Activated CD4-positive, alpha-beta T cell treated with anti-CD3 and anti-CD28 coated beads, Interleukin-2, amount 50 U/mL, for 24 hours (primary cell): ENCODE measurements at places on chromosomes 2 and 18.

DNA sequence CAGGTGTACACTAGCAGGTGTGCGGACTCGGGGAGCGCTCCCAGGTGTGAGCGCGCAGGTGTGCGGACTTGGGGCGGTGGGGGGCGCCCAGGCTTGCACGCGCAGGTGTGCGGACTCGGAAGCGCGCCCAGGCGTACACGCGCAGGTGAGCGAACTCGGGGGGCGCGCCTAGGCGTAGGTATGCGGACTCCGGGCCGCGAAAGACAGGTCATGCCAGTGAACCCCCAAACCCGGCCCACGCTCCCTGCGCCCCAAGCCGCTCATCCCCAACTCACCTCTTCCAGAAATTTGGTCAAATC lies 342 bp downstream of the CYB5A start:
- no peak for DNase-seq

DNA sequence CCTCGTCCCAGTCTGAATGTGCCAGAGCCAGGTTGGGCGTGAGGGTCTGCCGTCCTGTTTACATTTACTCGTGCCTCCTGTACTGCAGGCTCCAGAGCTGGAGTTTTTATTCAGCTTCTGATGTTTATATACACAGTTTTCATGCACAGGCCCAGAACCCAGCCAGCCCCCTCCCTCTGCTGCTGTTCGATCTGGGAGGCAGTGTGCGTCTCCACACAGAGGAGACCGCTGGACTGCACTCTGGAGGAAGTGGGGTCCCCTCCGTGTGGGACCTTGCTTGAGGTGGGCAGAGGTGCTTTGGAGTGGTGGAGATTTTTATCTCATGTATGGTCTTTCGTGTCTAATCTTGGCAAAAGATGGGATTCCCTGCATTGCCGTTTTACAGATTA lies 90.6 kb downstream of the GLI2 start:
- DNase-seq, result no peak

DNA sequence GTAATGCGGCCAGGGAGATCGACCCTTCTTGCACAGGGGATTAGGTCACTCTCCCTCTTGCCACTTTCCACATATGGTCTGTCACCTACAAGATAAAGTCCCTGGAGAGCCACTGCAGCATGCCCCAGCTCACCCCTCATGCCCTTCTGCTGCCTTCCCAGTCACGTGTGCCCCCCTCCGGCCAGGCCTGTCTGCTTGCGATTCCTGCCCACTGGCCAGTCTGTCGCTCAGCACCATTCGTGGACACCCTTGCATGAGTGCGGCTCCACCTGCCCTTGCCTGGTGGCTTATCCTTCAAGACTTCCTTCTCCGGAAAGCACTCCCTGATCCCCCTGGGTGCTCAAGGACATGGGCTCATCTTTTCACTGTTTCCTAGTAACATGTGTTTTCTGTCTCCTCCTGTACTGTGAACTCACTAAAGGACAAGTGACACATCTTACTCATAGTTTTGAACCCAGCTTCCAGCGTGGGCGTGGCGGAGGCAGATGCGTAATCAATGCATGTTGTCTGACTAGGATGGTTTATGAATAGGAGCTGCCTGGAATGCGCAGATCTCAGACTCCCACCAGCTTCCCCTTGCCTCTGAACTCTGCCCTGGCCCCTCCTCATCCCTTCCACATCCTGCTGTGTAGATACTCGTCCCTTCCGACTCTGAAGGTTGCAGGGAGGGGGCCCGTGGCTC lies 7.8 kb upstream of the NT5DC4 start:
- DNase-seq, result no peak

GRCh38 chr18:60193780-60194179 lies 178.8 kb downstream of the MC4R start:
- DNase-seq, result no peak

- DNase-seq, result no peak
Observed at GRCh38 chr2:126674075-126674744, 18.3 kb downstream of the GYPC start.

- no peak for DNase-seq
Observed at GRCh38 chr2:84904717-84905174, 710 bp upstream of the TMSB10 start.

DNA sequence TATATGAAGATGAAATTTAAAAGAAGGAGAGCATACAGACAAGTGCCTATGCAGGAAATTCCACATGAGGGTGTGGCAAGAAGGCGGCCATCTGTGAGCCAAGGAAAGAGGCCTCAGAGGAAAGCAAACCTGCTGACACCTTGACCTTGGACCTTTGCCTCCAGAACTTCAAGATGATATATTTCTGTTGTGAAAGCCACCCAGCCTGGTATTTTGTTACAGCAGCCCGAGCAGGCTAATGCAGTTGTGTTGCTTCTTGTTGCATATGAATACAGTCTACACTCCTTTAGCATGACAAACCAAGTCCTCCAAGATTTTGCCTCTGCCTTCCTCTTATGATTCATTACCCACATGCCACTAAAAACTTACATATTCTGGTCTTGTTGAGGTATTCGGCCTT lies 374.8 kb upstream of the TRIB2 start:
- no peak for DNase-seq

GRCh38 chr18:56509656-56510055 lies 128.7 kb downstream of the TXNL1 start:
- no peak for DNase-seq

DNA sequence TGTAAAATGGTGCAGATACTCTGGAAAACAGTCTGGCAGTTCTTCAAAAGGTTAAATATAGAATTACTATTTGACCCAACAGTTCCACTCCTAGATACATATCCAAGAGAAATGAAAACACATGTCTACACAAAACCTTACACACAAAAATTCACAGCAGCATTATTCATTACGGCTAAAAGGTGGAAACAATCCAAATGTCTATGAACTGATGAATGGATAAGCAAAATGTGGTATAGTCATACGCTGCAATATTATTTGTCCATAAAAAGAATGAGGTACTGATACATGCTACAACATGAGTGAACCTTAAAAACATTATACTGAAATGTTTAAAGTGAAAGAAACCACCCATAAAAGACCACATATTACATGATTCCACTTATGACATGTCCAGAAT lies 4.0 kb downstream of the CYP27C1 start:
- no peak for DNase-seq

DNA sequence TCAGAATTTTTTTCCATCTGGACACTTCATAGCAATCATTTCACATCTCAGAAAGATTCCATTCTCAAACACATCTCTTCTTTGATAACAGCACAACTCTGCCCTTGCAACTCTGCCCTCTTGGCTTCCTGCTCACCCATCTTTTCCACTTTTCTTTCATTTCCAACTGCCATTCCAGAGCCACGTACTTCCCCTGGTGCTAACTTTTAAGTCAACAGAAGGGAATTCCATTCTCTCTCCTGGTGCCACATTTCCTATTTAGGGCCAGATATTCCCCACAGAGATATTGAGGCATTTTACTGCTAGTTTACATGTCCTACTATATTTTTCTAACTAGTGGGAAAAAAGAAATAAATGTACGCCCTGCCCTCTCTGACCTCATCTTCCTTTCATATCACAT lies 590.2 kb downstream of the ARHGAP15 start:
- DNase-seq, result no peak

GRCh38 chr18:8998481-8999217 lies 103.8 kb upstream of the NDUFV2 start:
- DNase-seq, result no peak

- no peak for DNase-seq
Observed at GRCh38 chr2:31004257-31004656, 134.0 kb downstream of the GALNT14 start.

- DNase-seq, result no peak
Observed at GRCh38 chr2:62460175-62460574, 45.8 kb downstream of the TMEM17 start.

- DNase-seq, result no peak
Observed at GRCh38 chr2:231161252-231161839, 36.5 kb upstream of the HTR2B start.

- DNase-seq, result no peak
Observed at GRCh38 chr2:120881981-120882788, 146.5 kb downstream of the GLI2 start.

DNA sequence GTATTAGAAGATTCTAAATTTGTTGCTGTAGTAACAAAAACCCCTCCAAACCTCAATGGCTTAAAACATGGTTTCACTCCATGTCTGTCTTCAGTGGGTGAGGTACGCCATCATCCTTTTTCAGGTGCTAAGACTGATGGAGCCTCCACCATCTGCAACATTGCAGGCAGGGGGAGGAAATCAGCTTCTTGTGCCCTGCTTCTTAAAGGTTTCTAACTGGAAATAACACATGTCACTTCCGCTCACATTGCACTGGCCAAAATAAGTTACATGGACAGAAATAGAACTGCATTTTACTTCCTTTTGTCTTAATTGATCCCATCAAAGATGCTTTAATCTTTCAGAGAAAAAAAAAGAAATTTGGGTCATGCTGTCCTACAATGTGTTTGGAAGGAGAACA lies 94.1 kb downstream of the GALNT3 start:
- DNase-seq, result no peak

DNA sequence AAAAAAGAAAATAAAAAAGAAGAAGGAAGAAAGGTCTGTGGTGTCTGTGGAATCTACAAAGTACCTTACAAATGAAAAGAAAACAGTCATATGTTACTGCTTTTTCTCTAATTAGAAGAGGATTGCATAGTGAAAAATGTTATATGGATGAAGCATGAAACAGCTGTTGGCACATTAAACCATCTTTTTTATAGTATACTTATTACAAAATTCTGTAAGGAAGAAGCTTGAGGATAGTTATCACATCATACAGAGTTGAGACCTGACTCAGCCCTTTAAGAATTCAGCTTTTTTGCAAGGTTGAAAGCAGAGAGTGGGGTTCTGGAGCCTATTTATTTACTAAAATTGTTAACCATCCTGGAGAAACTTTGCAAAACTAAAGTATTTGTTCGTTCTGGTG lies 222.7 kb downstream of the PHLPP1 start:
- DNase-seq, result no peak

- DNase-seq, result no peak
Observed at GRCh38 chr2:149002891-149003740, 35.4 kb upstream of the LYPD6B start.

DNA sequence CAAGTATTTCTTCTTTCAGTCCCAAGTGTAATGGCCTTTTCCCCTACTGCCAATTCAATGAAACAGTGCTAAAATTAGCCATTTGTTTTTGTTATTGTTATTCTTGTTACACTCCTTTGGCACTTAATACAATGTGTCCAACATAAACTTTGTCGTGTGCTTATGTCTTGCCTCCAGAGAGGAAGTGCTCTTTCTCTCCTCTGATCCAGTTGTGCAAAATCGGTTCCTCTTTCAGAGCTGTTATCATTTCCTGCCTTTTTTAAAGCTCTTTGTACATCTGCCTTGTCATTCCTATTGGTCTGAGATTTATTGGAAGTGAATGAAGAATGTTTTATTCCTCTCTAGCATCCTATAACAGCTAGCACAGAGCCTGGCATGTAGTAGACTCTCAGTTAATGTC lies 623.2 kb upstream of the ID2 start:
- DNase-seq, result no peak

DNA sequence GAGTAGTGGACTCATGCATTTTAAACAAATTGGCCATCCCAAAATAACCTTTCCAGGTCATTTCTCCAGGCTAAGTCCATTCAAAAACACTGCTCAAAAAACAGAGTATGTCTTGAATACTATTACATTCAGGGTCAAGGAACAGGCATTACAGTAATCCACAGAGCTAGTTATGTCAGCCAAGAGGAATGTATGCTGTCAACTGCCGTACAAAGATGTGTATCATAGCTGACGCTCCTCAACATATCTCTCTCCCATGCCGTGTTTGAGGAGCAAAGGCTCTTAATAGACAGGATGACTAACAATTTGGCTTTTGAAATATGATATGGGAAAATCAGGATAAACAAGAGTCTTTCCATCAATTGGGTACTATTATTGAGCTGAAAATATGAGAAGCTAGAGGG lies 68.8 kb upstream of the KCTD1 start:
- DNase-seq, result no peak

DNA sequence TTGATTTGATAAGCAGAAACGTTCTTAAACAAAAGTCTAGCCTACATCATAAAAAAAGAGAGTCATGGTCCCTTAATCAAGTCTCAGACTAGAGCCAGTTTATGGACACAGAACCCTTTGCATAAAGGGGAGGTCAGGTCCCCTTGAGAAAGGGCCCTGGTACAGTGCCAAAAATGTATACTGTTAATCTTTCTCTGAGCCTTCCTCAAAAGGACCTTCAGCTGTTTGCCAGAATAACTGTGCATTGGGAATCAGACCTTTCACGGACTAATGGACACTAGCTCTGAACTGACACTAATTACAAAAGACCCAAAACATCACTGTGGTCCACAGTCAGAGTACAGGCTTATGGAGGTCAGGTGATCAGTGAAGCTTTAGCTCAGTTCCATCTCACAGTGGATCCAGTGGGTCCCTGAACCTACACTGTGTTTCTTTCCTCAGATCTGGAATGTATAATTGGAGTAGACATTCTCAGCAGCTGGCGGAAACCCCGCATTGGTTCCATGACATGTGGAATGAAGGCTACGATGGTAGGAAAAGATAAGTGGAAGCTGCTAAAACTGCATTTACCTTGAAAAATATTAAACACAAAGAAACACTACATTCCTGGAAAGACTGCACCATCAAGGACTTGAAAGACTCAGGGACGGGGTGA lies 151.4 kb downstream of the TMEFF2 start:
- DNase-seq, result no peak

- DNase-seq, result no peak
Observed at GRCh38 chr2:64924170-64924934, 64.8 kb upstream of the SLC1A4 start.

GRCh38 chr2:202337151-202337550 lies 39.0 kb upstream of the BMPR2 start:
- DNase-seq, result no peak

GRCh38 chr18:67805261-67805660 lies 288.7 kb upstream of the DSEL start:
- DNase-seq, result no peak

DNA sequence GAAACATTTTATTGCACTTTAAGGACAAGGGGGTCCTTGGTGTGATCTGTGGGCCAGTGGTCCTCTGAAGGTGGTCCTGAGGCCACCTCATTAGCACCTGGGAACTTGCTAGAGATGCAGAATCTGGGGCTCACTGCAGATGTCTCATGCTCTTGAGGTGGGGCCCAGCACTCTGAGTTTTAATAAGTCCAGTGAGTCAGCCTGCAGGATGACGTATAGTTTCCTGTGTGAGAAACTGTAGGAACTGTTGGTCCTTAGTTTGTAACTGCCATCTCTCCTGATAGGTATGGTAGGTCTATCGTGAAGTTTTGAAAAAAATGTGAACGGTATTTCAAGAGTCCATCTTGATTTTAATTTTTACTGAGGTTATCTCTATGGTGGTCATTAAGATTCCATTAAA lies 2.8 kb downstream of the TRPM8 start:
- DNase-seq, result no peak
